ENCODE measurements at places on chromosomes 4 and X. TPM values are rescaled to one million over a fixed set of nuclear protein-coding genes. Genes with fewer than 3 reads are reported as not detected.

The RHOXF2B gene
- not detected for polyA plus RNA-seq

The TLR6 gene
- polyA plus RNA-seq: 0.17 TPM

The GAGE2A gene
- polyA plus RNA-seq: not detected

The APELA gene
- polyA plus RNA-seq: not detected

The CD38 gene
- 0.07 TPM for polyA plus RNA-seq

The ABCG2 gene
- polyA plus RNA-seq: 0.76 TPM

The EDNRA gene
- polyA plus RNA-seq: 1.5 TPM

The MAGEB17 gene
- polyA plus RNA-seq: not detected

The SLC7A11 gene
- 4.7 TPM for polyA plus RNA-seq

The UGT2A1 gene
- polyA plus RNA-seq: not detected

The RBM46 gene
- polyA plus RNA-seq: not detected

The SLAIN2 gene
- 25.7 TPM for polyA plus RNA-seq

The TMSB15C gene
- polyA plus RNA-seq: 0.75 TPM

The FGD1 gene
- polyA plus RNA-seq: 9.0 TPM

The GUCY1B1 gene
- 0.06 TPM for polyA plus RNA-seq

The ADH5 gene
- polyA plus RNA-seq: 222 TPM

The SLC4A4 gene
- polyA plus RNA-seq: 1.4 TPM

The SSX4 gene
- not detected for polyA plus RNA-seq

The MAGEE2 gene
- not detected for polyA plus RNA-seq

The HSFX3 gene
- polyA plus RNA-seq: not detected

The TEX13B gene
- polyA plus RNA-seq: not detected

The ARAP2 gene
- 1.8 TPM for polyA plus RNA-seq

The NLRP2B gene
- not detected for polyA plus RNA-seq

The SPANXA2 gene
- polyA plus RNA-seq: not detected

The DMD gene
- 1.2 TPM for polyA plus RNA-seq

- DNase-seq: no peak
Observed at GRCh38 chr4:148692242-148692641, 250.0 kb upstream of the NR3C2 start.

GRCh38 chr4:12873351-12873750, 610.8 kb downstream of the RAB28 start:
- DNase-seq: no peak

- peak; percentile 72 for DNase-seq
Observed at GRCh38 chr4:181559637-181560036, 683.6 kb upstream of the TENM3 start.

DNA sequence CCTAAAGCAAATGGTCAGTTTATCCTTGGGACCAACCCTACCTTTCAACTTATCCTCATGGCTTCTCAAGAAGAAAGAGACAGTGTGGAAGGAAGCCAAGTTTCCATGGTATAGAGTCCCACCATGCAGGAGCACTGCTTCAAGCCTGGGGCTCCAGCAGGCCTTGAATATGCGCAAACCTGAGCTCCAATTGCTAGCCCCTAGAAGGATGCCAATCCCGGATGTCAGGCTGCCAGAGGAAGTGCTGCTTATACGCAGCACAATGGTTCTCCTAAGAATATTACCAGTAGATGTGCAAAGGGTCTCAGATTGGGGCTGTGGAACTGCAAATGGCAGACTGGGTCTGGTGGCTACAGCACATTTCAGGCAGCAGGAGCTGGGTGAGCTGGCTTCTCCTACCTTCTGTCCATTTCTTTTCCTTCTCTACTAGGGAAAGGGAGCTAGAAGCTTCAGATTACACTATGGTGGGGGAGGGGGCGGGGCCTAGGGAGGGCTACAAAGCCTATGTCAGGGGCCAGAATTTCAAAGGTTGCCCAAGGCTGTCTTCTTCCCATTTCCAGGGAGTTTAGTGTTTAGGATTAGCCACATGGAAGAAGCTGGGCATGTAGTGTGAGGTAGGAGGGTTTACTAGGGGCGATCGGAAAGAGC, 40.7 kb upstream of the CITED1 start:
- DNase-seq: no peak

- DNase-seq: no peak
Observed at GRCh38 chr4:40980318-40980883, 230.6 kb downstream of the NSUN7 start.

GRCh38 chr4:21806991-21807390, 141.6 kb downstream of the KCNIP4 start:
- DNase-seq: no peak

DNA sequence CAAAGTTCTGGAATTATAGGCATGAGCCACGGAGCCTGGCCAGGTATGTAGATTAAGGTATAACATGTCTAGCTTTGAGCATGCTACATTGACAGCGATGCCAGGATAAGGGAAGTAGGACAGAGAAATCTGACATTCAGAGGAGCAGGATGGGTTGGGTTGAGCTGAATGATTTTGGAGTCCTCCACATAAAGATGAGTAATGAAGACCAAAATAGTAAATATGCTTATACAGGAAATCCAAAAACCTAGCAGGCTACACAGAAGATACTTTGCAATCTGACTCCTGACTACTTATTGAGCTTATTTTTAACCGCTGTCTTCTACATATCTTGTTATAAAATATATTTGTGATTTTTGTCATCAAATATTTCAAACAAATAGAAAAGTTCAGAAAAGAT, 69.7 kb downstream of the PDGFC start:
- DNase-seq: no peak

- DNase-seq: no peak
Observed at GRCh38 chr4:153005899-153006381, 69.8 kb downstream of the FHDC1 start.

- no peak for DNase-seq
Observed at GRCh38 chr4:140071806-140072205, 82.2 kb downstream of the MAML3 start.

DNA sequence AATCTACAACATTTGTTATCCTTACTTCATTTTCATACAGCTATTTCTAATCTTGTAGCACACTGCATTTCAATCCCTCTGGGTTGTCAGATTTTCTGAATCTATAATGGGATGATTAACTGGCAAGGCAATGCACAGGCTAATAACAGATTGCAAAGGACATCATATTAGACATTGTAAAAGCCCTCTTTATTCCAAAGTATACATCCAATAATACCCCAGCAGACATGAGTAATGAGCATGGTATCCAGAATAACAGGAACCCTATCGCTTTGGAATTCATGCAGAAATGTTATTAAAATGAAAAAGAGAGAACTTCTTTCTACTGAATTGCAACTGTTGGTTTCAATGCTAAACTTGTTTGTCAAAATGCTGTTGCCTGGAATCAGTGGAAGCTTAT, 122.9 kb downstream of the C4orf33 start:
- peak; percentile 44 for DNase-seq

- DNase-seq: peak; percentile 94
Observed at GRCh38 chr4:138053641-138054301, 188.4 kb downstream of the SLC7A11 start.

DNA sequence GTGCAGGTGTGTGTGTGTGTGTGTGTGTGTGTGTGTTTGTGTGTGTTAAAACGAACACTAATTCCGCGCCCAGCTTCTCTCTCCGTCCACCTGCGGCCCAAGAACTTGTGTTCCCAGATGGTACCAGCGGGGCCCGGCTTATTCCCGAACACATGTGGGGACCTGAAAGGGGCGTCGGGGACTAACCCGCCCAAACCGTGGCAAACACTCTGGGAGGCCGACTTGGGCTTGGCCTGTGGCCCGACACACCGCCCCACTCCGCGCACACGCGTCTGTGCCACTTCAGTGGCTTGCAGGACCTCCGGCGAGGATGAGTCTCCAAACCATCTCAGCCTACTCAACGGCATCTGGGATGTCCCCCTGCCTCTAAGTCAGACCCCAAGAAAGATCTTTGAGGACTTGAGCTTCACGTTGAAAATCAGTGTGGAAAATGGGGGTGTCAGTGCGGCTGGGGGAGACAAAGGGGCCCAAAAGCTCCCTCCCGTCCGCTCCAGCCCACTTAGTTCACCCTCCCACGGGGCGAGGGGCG, 790 bp upstream of the HHIP start:
- DNase-seq: no peak

- DNase-seq: no peak
Observed at GRCh38 chr4:20451986-20452385, 200.3 kb downstream of the SLIT2 start.

- DNase-seq: no peak
Observed at GRCh38 chrX:72716766-72717165, 2.7 kb upstream of the PHKA1 start.

GRCh38 chr4:82799006-82799881, 648 bp upstream of the SCD5 start:
- peak; percentile 23 for DNase-seq

DNA sequence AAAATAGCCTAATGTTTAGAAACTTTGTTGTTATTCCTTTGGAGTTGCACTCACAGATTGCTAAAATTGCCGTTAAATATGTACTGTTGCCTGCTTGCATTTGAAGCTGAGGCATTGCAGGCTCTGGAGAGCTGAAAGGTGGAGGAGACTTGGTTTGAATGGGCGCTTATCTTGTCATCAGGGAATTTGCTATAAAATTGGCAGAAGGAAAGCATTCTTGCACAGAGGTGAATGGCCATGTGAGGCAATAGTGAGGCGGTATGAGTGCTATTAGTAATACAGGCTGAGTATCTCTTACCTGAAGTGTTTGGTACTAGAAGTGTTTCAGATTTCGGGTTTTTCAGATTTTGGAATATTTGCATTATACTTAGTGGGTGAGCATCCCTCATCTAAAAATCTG, 41.3 kb downstream of the TRAPPC11 start:
- DNase-seq: peak; percentile 9

GRCh38 chr4:76012388-76012801, 5.1 kb upstream of the CXCL9 start:
- no peak for DNase-seq

DNA sequence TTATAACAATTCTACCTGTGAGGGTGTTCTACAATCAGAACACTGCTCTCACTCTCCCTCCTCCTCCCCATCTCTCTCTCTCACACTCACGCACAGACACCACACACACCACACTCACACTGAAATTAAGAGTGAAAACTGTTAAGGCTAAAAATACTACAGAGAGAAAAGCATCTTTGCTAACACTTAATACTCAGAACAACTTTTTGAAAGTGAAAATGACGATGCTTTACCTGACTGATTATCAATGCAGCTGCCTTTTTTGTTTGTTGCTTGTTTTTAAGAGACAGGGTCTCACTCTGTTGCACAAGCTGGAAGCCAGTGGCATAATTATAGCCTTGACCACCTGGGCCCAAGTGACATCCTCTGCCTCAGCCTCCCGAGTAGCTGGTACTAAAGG, 222.4 kb downstream of the APBB2 start:
- DNase-seq: no peak

DNA sequence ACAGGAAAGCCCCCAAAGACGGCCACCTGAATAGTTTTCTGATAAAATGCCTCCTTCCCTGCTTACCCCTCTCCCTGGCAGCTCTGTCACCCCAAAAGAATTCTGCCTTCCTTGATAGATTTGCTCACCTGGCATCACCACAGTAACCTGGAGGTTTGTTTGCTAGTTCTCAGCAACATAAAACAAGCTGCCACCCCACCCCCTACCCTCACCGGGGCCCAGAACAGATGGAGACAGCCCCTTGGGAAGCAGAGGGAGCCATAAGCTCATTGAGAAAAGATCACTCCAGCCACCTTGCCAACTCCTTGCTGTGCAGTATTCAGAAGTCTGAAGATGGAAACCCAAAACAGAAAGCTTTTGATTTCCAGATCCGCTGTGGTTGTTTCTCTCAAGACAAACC, 108.6 kb downstream of the DHX15 start:
- no peak for DNase-seq

- DNase-seq: no peak
Observed at GRCh38 chrX:153636716-153637115, 10.3 kb upstream of the DUSP9 start.

GRCh38 chrX:120299928-120300327, 11.3 kb downstream of the TMEM255A start:
- DNase-seq: no peak

- peak; percentile 46 for DNase-seq
Observed at GRCh38 chr4:77538574-77539157, 67.0 kb upstream of the CXCL13 start.

DNA sequence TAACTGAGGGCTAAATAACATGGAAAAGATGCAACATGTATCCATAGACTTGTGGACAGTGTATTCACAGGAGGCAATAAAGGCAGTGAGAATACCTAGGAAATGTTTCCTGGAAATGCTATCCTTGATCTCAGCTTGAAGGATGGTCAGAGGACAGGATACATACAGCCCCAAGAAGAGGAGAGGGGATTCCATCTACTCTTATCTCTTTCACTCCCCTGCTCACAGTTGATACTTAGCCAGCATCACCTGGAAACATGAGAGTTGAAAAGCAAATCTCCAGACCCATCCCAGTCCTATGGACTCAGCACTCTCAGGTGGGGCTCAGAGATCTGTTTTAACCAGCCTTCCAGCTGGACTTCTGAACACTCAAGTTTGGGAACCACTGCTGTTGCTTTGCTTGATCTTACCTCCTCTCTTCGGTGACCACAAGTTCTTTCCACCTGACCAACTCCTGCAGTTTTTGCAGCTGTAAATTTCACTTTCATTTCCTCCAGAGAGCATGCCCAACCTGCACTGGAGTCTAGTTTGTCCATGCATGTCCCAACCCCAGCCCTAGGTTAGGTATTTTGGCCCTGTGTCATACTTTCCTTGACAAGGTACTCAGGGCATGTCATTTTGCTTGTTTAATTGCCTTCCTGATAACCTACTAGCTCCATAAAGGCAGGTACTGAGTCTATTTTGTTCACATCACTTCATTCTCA, 10.4 kb downstream of the RELL1 start:
- DNase-seq: no peak

- peak; percentile 42 for DNase-seq
Observed at GRCh38 chr4:184196730-184197385, 20.8 kb downstream of the ENPP6 start.

DNA sequence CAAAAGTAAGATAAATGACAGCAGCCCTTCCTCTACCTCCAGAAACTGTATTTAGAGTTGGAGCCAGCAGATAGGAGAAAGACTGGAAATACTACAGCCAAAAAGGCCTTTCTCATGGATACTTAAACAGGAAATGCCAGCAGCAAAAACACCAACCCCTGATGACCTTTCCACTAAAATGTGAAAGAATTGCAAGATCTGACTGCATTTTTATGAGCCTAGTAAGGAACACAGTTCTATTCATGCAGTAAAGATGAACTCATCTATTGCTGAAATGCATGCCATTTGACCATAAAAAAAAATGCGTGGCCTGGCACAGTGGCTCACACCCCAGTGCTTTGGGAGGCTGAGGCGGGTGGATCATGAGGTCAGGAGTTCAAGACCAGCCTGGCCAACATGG, 19.9 kb downstream of the ABCG2 start:
- DNase-seq: peak; percentile 76

- no peak for DNase-seq
Observed at GRCh38 chr4:81676537-81676936, 204.8 kb upstream of the RASGEF1B start.
